ENCODE measurements at places on chromosomes 11 and 22.
A peak's percentile ranks its signal among the peaks of the same experiment; 100 is the strongest.

- no peak for DNase-seq
Measured at GRCh38 chr22:50326225-50326955, 422 bp downstream of the DENND6B start.

GRCh38 chr11:13101644-13102512 lies 92.8 kb downstream of the RASSF10 start:
- no peak for DNase-seq

GRCh38 chr22:37627545-37627944 lies 11.9 kb upstream of the SH3BP1 start:
- no peak for DNase-seq

DNA sequence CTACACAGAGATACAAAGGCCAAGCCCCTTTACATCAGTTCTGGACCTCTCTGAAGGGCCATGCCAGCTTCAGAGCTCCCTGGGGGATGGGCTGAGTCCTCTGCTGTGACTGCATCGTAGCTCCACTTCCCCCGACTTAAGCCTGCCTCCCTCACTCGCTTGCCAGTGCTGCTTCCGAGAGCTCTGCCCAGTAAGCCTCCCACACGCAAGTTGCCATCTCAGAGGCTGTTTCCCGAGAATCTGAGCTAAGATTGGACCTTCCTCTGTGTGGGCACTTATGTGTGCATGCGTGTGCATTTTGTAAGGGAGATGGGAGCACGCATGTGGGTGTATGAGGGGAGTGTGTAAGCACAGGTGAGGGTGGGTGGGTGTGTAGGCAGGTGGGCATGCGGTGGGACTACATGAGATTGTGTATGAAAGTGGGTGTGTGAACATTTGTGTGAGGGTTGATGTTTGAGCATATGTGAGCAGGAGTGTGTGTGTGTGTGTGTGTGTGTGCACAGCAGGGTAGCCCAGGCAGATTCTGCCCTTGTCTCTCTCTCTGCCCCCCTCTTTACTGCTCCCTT lies 163.0 kb upstream of the SYT13 start:
- no peak for DNase-seq

DNA sequence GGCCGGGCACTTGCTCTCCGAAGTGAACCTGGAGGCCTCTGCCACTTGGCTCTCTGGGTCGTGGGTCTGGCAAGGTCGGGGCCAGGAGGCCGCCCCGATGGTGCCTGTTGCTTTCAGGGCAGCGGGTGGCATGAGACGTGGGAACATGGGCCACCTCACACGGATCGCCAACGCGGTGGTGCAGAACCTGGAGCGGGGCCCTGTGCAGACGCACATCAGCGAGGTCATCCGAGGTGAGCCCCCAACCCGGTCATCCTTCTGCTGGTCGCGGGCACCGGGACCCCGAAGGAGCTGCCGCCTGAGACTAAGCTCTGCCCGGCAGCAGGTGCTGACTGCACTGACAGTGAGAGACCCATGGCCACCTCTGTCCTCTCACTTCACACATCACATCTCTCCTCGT lies 40.0 kb downstream of the SBF1 start:
- DNase-seq: no peak

- no peak for DNase-seq
Measured at GRCh38 chr11:22785251-22785650, 44.4 kb downstream of the SVIP start.

GRCh38 chr11:27234961-27235360 lies 128.1 kb downstream of the CCDC34 start:
- no peak for DNase-seq

DNA sequence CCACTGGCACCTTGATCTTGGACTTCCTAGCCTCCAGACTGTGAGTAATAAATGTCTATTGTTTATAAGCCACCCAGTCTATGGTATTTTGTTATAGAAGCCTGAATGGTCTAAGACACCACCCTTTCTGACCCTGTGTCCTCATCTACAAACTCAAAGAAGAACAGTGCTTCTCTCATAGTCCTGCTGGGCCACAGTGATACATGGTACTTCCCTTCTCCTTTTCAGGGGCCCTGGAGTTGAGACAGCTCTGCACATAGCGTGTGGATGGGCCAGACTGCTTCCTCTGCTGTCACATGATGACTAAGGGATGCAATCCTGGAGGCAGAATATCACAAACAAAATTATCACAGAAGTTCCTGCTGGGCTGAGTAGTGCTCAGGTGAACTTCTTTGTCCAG lies 5.0 kb downstream of the KCNJ11 start:
- DNase-seq: no peak

- peak; percentile 60 for DNase-seq
Measured at GRCh38 chr11:63906585-63906984, 10.4 kb downstream of the RCOR2 start.

GRCh38 chr22:28728621-28729313 lies 12.9 kb downstream of the CHEK2 start:
- no peak for DNase-seq

- DNase-seq: no peak
Measured at GRCh38 chr11:28539239-28540030, 431.2 kb downstream of the METTL15 start.

- no peak for DNase-seq
Measured at GRCh38 chr11:115499891-115500290, 4.3 kb downstream of the CADM1 start.

GRCh38 chr11:464316-464715 lies 14.2 kb downstream of the PTDSS2 start:
- no peak for DNase-seq

DNA sequence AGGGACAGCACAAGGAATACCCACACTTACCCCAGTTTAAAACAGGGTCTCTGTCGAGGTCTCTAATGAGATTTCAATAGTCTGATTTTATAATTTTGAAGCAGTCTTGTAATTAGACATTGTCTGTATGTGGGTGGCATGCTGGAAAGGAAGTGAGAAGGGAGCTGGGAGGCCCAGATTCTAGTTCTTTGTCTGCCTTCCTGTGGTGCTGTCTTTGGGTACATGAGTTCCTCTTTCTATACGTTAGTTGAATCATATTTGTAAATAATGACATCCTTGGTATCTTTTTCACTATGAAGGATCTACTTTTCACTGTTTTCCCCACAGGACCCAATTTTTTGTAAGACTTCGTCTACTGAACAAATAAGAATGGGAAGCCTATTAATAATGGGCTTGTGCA lies 42.0 kb upstream of the TENM4 start:
- DNase-seq: no peak

GRCh38 chr11:94563176-94563847 lies 3.9 kb upstream of the PIWIL4 start:
- no peak for DNase-seq

GRCh38 chr11:17736930-17737817 lies 2.6 kb downstream of the KCNC1 start:
- DNase-seq: no peak

DNA sequence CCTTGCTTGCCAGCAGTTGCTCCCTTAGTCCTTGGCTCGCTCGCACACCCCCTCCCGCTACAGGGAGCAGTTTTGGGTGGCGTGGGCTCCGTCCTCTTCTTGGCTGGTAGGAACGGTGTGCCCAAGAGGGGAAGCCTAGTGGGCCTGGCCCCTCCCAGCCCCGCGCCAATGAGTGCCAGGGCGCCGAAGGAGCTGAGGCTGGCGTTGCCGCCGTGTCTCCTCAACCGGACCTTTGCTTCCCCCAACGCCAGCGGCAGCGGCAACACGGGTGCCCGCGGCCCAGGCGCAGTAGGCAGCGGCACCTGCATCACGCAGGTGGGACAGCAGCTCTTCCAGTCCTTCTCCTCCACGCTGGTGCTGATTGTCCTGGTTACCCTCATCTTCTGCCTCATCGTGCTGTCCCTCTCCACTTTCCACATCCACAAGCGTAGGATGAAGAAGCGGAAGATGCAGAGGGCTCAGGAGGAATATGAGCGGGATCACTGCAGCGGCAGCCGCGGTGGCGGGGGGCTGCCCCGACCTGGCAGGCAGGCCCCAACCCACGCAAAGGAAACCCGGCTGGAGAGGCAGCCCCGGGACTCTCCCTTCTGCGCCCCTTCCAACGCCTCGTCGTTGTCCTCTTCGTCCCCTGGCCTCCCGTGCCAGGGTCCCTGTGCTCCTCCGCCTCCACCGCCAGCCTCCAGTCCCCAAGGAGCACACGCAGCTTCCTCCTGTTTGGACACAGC lies 1.6 kb downstream of the C11orf87 start:
- no peak for DNase-seq

GRCh38 chr11:128453444-128454336 lies 133.7 kb downstream of the ETS1 start:
- DNase-seq: no peak

- no peak for DNase-seq
Measured at GRCh38 chr11:74506823-74507222, 13.3 kb upstream of the LIPT2 start.

- no peak for DNase-seq
Measured at GRCh38 chr11:127627629-127628457, 627.3 kb upstream of the KIRREL3 start.

- no peak for DNase-seq
Measured at GRCh38 chr11:10751581-10751940, 515 bp downstream of the CTR9 start.

DNA sequence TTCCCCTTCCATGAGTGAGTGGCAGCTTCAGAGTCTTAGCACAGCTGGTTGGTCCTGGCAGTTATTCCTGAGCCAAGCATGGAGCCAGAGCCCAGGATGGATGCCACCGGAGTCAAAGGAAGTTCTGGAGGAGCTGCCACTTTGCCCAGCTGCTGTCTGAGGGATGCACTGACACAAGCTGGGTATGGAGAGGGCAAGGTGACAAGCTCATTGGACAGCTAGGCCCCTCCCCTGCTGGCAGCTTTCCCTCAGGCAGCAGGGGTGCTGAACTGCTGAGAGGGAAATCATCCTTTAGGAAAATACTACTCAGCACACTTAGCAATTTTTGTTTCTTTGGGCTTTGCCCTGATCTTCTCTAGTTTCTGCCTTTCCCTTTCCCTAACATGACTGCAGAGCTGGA lies 99.3 kb upstream of the SESN3 start:
- DNase-seq: no peak

DNA sequence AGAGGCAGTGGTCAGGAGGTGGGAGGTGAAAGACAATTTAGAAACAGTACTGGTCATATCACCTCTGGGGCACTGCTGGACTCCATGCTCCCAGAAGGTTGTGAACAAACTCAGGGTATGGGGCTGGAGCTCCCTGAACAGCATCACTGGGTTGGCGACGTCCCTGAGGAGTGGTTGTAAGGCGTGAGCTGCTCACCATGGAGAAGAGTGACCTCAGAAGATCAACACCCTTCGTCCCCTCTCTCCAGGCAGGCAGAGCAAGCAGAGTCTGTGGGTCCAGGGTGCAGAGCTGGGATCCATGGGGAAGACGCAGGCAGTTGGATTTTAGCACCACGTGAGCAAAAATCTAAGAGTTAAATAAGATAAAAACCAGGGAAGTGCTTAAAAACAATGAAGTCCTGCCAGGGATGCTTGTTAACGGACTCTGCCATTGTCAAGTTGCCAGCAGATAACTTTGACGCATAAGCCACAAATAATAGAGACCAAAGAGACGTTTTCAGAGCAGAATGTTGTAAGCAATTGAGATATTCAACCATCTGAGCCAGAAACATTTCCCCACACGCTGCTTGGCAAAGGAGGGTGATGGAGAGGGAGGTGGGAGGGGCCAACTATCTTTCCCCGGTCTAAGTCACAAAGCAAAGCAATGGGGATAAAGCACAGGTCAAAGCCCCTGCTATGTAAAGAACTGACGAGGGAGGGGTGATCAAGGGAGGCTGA lies 13.6 kb downstream of the PNPLA5 start:
- no peak for DNase-seq

GRCh38 chr11:126265811-126266210 lies 2.9 kb downstream of the SRPRA start:
- DNase-seq: no peak
